ENCODE measurements at places on chromosomes 2 and 18.
A peak's percentile ranks its signal among the peaks of the same experiment; 100 is the strongest.

- DNase-seq = no peak
Measured at GRCh38 chr18:1522249-1522615, 617.6 kb downstream of the ADCYAP1 start.

GRCh38 chr2:215397632-215398341, 38.1 kb downstream of the FN1 start:
- DNase-seq = no peak

- no peak for DNase-seq
Measured at GRCh38 chr2:25651782-25652455, 21.5 kb downstream of the DTNB start.

- DNase-seq = no peak
Measured at GRCh38 chr2:178197791-178198190, 3.5 kb downstream of the OSBPL6 start.

GRCh38 chr2:19575641-19576040, 217.2 kb upstream of the OSR1 start:
- no peak for DNase-seq

- DNase-seq = no peak
Measured at GRCh38 chr2:190582019-190582418, 47.5 kb upstream of the NEMP2 start.

DNA sequence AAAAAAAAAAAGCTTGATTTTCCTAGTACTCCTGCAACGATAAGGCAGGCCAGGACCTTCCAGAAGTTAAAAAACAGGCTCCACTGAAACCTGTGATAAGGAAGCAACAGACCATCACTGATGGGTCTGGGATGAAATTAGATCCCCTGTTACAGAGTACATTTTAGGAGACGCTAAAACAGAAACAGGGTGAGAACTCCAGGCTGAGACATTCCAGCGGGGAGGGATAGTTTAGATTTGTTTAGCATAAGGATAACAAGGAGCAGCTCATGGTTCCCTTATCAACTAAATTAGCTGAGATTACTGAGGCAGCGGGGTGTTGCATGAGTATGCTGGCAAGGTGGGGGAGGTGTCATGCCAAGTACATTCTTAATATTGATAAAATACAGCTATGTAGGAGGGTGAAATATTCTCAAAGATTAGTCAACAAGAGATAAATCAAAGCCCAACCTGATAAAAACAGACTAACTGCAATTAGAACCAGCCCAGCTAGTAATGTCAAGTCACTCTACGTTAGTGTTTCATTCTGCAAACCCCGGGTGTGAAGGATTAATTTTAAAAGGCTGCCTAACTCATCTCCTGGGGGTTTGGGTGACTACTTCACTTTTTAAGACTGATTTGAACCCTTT, 75.0 kb upstream of the BZW1 start:
- DNase-seq = no peak

DNA sequence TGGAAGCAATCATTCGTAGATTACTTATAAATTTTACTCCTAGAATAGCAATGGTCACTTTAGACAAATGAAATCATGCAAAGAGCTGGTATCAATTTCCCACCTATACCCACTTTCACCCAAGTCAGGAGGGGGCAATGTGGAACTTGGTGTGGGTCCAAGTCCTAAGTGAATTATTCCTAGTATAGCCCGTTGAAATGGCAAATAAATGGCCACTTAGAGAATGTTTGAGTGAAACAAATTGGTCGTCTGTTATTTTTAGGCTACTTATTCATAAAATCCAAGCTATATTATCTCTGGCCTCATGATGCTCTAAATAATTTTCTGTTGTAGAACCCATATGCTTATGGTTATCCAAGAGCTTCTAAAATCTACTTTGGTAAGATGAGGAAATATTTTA, 98.1 kb downstream of the MYO3B start:
- DNase-seq = no peak

GRCh38 chr18:7946734-7947377, 379.7 kb downstream of the PTPRM start:
- peak; percentile 57 for DNase-seq

- DNase-seq = peak; percentile 59
Measured at GRCh38 chr2:41966920-41967319, 80.9 kb upstream of the PKDCC start.

- no peak for DNase-seq
Measured at GRCh38 chr2:118837621-118838020, 9.8 kb downstream of the EN1 start.

DNA sequence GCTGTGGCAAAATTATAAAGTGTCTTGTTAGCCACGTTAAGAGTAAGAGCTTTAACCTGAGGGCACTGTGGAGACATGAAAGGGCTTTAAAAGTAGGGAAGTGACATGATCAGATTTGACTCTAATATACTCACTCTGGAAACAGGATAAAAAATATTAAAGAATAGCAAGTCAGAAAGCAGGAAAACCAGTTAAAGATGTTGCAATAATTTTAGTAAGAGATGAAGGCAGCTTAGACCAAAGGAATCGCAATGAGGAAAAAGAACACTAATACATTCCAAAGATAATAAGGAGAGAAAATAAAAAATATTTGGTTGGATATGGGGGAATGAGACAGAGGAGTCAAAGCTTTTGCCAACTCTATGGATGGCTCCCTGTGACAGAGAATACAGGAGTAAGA, 183.8 kb downstream of the DYM start:
- DNase-seq = no peak

DNA sequence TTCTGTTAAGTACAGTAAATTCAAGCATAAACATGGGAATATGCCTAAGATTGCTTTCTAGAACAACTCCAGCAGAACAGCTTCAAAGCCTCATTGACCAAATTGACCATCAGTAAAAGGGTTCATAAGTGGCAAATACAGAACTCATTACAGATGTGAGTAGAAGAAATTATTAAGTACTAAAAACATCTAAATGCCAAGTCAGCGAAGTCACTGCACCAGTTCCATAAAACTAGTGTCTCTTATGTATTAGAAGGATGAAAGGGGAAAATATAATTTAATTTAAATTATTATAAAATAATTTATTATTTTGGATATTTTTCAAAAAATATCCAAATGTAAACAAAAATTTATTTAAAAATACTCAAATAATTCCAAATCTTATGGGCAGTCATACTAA, 553.2 kb downstream of the ERBB4 start:
- no peak for DNase-seq

- peak; percentile 65 for DNase-seq
Measured at GRCh38 chr2:210195101-210195852, 24.1 kb upstream of the KANSL1L start.

DNA sequence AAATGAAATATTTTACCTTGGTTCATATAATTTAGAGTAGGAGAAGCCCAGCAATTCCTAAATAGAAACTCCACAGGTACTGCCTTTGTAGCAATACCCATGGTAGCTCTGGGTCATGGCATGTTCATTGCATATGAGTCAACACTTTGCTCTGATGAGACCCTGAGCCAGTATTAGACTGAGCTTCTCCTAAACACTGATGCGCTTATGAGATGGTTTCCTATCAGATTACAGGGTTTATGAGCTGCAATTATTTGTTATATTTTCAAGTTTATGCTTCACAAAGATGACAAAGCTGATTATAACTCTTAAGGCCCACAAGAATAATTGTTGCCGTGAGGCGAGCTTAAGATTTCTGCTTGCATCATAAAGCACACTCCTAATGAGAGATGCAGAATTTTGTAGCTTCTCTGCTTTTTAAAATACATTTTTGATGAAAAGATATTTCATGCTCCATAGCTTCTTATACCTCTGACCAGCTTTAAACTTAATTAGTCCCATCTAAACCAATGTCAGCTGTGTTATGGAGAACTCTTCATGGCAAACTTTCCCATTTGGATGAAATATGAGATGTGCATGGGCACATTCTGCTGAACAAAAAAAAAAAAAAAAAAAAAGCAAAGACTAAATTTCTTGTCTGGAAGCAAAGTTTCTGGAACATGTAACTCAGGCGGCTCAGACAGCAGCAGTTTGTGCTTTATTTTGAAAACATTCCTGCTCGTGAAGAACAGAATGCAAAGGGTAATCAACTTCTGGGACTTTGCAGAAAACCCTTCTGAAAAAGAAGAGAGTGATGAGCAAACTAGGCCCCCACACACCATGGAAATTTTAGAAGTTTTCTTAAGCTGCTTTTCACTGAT, 162.6 kb downstream of the KCNE4 start:
- DNase-seq = no peak

DNA sequence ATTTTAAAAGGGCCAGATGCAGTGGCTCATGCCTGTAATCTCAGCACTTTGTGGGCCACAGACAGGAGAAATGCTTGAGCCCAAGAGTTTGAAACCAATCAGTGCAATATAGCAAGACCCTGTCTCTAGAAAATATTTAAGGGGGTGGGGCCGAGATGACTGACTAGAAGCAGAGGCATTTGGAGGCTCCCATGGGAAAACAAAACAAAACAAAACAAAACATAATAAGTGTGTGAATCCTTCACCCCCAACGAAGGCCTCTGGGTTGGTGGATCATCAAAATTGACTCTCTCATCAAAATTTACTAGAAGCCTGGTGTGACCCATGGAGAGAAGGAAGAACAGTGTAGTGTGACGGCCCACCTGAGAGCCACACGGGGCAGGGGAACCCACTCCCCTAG, 560.9 kb downstream of the LRP1B start:
- DNase-seq = no peak

GRCh38 chr2:200472853-200473464, 36.9 kb downstream of the KCTD18 start:
- DNase-seq = no peak

- DNase-seq = no peak
Measured at GRCh38 chr2:224956706-224957105, 85.6 kb downstream of the DOCK10 start.

DNA sequence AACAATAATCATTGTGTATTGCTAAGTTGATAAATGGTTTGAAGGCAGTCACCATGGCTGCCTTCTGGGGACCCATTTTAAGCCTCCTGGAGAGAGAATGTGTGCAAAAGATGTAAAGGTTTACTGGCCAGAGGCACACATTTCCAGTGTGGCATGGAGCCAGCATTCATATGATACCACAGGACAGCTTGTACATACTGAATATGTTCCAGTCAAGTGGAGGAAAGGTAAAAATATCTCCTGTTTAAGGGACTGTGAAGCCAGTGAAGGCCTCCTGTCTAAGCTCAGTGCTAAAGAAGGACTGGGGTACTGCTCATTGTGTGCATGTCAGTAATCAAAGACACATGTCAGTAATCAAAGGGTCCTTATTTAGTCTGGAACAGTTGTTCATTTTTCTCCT, 119.2 kb downstream of the BABAM2 start:
- DNase-seq = no peak

DNA sequence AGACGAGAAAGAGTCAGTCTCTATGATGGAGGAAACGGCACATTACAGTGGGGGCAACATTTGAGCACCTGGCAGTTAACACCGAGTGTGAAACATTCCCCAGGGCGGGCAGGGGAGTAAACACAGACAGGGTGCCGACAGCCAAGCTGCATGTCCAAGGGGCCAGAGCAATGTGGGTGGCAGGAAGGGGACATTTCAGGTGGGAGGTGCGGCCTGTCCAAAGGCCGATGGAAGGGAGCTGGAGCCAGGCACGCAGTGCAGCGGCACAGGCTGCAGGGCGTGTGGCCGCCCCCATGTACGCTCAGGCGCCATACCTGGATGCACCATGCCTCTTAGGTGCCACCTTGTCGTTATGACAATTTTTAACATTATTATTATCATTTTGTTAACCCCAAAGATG, 43.3 kb downstream of the TIMM21 start:
- no peak for DNase-seq

- DNase-seq = no peak
Measured at GRCh38 chr2:194319222-194319992, 1337.6 kb upstream of the SLC39A10 start.

DNA sequence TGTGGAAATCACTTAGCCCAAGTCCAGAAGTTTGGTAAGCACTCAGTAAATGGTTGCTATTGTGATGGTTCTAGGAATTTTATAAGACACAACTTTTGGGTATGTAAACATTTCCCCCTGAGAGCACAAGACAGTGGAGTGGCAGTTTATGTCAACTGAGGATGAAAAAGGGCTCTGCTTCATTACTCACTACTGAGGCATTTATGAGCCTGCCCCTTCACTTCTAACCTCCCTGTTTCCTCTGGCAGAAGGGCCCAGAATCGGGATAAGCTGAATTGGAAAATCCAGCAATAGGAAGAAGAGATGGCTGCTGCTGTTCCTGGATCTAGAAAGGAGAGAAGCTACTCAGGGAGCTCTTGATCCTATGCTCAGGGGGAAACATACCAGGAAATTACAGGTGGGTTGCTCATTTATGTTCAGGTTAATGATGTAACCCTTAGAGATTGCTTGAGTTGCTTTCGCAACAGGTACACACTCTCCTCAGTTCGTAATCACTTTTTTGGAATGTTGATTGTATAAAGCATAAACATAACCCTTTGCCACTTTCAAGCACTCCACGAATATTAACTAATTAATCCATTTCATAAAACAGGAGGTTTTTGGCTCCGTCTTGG, 46.3 kb downstream of the ADCYAP1 start:
- no peak for DNase-seq

DNA sequence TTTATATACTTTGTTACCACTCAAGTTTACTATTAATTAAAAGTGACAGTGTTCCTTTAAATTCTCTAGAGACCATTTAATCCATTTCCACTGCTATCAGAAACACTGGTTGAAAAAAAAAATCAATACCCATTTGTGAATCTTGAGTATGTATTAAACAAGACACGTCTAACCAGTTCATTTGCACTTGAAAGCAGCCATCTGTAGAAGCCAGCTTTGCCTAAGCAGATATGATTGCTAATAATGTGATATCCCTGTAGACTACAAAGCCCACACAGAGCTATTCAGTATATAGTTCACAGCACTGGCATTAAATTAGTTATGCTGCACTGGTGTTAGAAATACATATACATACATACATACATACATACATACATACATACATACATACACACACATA, 111.8 kb upstream of the SP3 start:
- no peak for DNase-seq

DNA sequence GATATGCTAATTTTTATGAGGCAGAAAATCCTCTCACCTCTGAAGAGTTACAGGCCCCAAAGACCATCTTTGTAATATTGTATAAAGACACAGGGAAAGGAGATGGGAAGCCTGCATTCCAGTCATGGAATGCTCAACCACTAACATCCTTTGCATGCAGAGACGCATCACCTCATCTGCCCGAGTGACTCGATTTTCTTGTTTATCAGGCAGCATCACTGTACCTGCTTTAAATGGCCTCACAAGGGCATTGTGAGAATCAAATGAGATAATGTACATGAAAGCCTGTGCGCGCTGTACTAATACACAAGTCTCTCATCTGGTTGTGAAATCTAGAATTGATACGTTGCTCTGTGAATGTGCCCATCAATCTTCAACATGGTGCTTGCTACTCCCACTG, 10.2 kb upstream of the TMEM247 start:
- no peak for DNase-seq

- peak; percentile 62 for DNase-seq
Measured at GRCh38 chr18:77059294-77059916, 73.2 kb downstream of the MBP start.

- DNase-seq = no peak
Measured at GRCh38 chr2:58063641-58064040, 17.0 kb downstream of the VRK2 start.

- no peak for DNase-seq
Measured at GRCh38 chr2:145744541-145745386, 1224.8 kb upstream of the ZEB2 start.

- DNase-seq = no peak
Measured at GRCh38 chr2:173972636-173973035, 7.5 kb upstream of the SP3 start.
